ENCODE measurements at places on chromosomes 3 and 15. TPM values are rescaled to one million over a fixed set of nuclear protein-coding genes. Genes with fewer than 3 reads are reported as not detected.

CNTN3 gene
- 3.4 TPM for total RNA-seq

DNA sequence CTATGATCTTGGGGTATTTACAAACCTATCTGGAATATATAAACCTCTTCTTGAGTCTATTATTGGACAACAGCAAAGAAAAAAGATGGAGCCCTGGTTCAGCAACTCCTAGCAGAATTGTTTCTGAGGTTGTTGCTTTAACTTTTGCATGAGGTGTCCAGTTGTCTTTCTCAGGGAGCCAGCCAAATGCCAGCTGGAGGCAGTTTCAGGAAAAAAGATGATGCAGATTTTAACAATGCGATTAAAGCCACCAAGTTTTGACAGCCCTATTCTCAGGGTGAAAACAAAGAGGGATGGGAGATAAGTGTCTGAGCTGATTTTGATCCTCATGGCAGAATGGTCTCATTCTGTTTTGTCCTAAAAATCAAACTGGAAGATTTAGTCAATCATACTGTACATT, 181.6 kb upstream of the RASGRP1 start:
- DNase-seq = no peak

DNA sequence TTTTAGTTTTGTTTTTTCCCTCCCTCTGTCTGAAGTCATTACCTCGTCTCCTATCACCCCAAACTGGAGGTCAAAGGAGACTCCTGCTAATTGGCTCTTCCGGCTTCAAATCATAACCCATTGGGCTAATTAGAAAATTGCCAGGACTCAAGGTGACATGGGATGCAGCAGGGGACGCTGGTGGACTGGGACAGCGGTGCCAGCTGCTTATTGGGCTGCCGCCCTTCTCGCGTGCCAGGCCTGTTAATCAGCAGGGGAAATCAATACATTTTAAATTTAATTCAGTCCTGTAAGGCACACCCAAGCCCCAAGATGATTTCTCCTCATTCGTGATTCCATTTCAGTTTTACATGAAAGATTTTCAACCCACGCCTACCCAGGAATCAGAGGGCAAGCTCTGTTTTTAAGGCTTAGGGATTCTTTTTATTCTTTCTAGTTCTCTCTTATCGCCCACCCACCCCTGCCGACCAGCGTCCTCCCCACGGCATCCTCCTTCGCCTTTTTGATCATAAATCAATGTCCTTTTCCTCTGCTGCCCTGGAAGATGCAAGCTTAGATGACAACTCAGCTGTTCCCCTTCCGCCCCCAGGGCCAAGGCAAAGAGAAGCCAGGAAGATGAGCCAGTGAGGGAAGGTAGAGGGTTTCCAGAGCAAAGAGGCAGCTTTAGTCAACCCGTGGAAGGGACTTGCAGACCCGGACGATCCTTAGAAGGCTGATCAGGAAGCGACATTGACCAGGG, 329.6 kb downstream of the UACA start:
- no peak for DNase-seq

ANKRD63 gene
- not detected for total RNA-seq
